Fibroblast of skin of right biceps (primary cell): ENCODE measurements at places on chromosomes 1 and 21.

DNA sequence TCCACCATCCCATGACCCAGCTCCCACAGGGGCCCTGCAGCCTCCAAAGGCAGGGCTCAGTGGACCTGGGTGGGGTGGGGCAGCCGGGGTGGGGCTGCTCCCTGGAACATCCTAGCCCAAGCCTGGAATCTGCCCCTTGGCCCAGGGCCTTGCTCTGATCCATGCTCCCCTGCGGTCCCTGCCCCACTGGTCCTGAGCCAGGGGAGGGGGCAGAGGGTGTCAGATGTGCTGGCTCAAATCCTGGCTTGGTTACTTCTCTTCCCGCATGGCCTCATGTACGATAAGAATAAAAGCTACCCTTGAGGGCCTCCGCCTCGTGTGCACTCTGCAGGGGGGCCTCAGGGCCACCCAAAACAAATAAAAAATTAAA is 819 bp downstream of the SLC25A34 start:
- no peak for DNase-seq

DNA sequence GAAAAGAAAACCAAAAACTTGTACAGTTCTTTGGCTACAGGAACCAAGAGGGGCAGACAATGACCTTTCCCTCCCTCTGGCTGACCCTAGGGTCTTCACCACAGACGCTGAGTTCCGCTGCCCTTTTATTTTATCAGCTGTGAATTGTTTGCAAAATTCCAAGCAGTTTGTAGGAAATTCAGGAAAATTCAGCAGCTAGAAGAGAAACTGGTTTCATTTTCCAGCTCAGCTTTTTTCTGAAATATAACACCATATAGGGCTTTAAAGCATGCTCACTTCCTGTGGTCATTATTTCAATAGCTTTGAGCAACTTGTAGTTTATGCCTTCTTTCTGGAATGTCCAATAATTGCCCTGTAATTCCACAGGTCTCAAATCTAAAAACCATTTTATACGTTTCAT is 5.5 kb upstream of the PIK3R3 start:
- peak; percentile 22 for DNase-seq

- DNase-seq, result no peak
These were observed 235.1 kb upstream of the ST6GALNAC5 start for GRCh38 chr1:76632136-76632535.

GRCh38 chr1:51578383-51579109 is 38.3 kb upstream of the OSBPL9 start:
- no peak for DNase-seq

GRCh38 chr1:14362331-14362730 is 236.2 kb upstream of the KAZN start:
- DNase-seq, result no peak

DNA sequence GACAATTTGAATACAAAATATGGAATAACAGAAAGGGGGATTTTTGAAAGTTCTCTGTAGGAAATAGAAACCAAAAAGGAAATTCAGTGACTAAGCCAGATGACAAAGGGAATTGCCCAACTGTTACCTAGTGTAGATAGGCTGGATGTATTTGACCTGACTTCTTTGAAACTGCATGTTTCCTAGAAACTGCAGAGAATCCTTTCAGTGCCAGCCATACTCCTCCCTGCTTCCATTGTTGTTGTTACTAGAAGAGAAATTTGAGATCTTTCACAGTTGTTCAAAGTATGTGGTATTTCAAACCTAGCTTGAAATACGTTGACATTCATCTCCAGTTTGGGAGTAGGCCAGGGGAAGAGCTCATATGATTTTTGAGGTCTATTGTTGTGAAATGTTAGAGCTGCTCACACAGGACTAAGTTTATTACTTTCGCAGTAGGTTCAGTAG is 1.8 kb upstream of the GBP5 start:
- DNase-seq, result peak; percentile 84

GRCh38 chr1:156931974-156932710 is 11.7 kb downstream of the LRRC71 start:
- no peak for DNase-seq

- no peak for DNase-seq
These were observed 9.3 kb downstream of the CBR1 start for GRCh38 chr21:36079010-36079649.

DNA sequence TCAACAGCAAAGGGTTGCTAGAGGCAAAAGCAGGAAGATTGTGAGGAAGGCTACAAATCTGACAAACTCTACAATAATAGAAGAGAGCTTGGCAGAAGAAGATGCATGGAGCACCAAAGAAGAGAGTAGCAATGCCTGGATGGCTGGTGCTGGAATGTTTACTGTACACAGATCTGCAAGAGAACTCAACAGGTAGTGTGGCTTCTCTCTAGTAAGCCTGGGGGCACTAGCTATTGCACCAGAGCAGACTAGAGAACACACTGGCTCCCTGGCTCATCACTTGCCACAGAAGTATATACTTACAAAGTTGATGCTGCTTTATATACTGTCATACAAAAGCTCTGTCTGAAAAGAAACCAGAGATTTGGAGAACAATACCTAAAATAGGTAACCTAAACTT is 475.0 kb upstream of the NCAM2 start:
- no peak for DNase-seq

GRCh38 chr1:209218981-209219380 is 364.5 kb upstream of the CAMK1G start:
- no peak for DNase-seq

GRCh38 chr1:236181059-236181458 is 38.7 kb downstream of the GPR137B start:
- DNase-seq, result peak; percentile 43

GRCh38 chr1:9247894-9248293 is 13.3 kb downstream of the H6PD start:
- no peak for DNase-seq

- DNase-seq, result no peak
These were observed 69.6 kb downstream of the OLFML2B start for GRCh38 chr1:161954050-161954449.

- no peak for DNase-seq
These were observed 360.6 kb downstream of the FAM72C start for GRCh38 chr1:143611159-143611558.

- DNase-seq, result peak; percentile 73
These were observed 38.6 kb upstream of the GPR88 start for GRCh38 chr1:100499194-100499811.

GRCh38 chr1:213054142-213054541 is 3.1 kb downstream of the RPS6KC1 start:
- DNase-seq, result no peak

DNA sequence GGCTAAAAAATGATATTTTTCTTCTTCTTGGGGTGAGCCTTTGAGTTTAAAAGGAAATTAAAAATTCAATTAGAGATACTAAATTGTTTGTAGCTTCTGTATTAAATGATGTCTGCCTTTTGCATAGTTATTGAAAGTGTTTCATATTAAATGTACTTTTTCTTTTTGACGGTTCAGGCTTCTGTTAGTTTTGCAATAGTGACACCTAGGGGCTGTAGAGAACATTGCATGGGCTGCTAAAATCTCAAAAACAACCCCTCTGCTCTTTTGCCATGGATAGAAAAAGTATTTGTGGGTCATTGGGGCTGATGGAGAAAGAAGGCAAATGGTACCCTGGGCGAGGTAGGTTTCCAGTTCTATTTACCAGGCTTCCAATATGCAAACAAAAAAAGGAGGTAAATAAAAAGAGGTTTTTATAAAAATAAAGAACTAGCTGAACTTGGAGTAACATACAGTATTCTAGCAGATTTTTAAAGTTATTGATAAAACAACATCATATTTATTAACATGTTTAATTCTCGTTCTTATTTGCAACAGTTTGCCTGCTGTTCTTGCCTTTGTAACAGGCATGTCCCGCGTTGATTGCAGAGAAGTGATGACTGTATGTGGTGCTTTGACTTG is 115.4 kb upstream of the HOOK1 start:
- DNase-seq, result peak; percentile 59

GRCh38 chr1:241715956-241716355 is 63.9 kb downstream of the WDR64 start:
- DNase-seq, result peak; percentile 46

DNA sequence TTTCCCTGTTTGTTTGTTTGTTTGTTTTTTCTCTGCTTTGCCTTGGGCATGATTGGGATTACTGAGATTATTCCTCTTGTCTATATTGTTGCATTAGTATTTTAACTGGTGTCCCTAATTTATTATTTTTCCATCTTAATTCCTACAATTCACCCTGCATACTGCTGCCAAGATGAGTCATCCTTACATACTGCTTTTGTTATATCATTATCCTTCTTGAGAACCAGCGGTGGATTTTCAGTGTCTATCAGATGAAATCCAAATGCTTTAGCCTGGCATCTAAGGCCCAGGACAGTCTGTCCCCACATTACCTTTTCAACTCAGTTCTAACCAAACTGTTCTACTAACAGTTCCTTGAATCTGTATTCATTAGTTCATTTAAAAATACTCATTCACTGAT is 101.7 kb downstream of the OLFML2B start:
- peak; percentile 71 for DNase-seq

DNA sequence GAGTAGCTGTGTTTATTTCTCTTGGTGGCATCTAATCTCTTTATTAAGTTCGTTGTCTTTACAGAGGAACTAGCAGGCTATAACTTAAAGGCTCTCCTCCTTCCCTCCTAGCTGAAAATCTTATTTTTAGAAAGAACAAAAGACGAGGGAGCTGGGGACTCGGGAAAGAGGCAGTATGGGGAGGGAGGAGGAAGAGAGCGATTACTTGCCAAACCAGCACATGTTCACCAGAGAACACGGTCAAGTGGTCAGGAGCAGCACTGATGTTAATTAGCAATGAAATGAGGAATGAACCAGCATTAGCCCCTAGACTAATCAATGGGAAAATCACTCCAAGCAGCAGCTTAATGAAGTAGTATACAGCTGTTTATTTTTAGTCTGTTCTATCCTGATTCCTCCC is 171.3 kb upstream of the ESRRG start:
- no peak for DNase-seq

DNA sequence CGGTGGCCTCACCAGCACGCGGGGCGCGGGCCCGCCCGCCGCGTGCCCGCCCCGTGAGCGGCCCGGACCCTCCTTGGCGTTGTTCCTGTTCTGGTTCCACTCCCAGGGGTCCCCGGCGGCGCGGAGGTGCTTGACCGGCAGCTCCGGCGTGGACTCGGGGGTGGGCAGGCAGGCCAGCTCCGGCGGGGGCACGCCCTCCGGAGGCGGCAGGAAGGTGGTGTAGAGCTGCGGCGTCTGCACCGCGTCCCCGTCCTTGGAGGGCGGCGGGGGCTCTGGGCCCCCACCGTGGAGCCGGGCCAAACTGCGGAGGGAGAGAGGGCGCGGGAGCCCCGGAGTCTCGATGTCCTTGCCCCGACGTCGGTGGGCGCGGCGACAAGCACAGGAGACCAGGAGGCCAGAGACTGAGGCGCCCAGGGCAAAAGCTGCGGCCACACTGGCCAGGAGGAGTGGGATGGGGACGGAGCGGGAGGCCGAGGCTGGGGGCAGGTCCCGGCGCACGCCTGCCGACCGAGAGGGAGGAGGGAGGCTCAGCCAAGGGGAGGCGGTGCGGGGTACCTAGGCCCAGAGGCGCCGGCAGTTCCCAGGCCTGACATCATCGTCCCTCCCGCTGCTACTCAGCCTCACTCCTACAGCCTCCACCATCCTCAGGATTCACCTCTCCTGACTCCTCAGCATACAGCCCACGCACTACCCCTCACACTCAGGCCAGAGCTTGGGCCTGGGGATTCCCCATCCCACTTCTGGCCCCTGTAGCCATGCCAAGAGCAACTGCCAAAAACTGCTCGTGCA is 13.2 kb downstream of the SEMA6C start:
- DNase-seq, result no peak

GRCh38 chr1:207863893-207864535 is 46.9 kb downstream of the CD34 start:
- DNase-seq, result no peak

- peak; percentile 46 for DNase-seq
These were observed 985 bp downstream of the SYT6 start for GRCh38 chr1:114152508-114153260.

DNA sequence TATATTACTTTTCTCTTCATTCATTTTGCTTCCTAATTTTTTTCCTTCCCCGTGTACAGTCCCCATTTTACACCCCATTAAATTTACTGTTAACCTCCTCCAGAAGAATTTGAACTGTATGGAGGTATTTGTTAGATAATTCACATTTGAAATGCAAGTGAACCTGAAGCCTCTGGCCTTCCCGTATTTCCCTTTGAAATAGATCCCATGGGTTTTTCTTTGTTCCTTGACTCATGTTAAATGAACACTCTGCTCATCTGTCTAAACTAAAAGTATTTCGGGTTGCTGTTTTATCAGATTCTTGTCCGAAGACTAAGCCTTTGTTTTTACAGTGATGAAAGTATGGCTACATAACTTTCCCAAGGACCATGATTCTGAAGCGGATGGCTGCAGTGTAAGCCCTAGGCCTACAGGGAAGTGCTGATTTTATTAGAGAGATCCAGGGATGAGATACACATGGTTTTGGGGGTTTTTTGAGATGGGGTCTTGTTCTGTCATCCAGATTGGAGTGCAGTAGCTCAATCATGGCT is 187.9 kb downstream of the PATJ start:
- peak; percentile 17 for DNase-seq

DNA sequence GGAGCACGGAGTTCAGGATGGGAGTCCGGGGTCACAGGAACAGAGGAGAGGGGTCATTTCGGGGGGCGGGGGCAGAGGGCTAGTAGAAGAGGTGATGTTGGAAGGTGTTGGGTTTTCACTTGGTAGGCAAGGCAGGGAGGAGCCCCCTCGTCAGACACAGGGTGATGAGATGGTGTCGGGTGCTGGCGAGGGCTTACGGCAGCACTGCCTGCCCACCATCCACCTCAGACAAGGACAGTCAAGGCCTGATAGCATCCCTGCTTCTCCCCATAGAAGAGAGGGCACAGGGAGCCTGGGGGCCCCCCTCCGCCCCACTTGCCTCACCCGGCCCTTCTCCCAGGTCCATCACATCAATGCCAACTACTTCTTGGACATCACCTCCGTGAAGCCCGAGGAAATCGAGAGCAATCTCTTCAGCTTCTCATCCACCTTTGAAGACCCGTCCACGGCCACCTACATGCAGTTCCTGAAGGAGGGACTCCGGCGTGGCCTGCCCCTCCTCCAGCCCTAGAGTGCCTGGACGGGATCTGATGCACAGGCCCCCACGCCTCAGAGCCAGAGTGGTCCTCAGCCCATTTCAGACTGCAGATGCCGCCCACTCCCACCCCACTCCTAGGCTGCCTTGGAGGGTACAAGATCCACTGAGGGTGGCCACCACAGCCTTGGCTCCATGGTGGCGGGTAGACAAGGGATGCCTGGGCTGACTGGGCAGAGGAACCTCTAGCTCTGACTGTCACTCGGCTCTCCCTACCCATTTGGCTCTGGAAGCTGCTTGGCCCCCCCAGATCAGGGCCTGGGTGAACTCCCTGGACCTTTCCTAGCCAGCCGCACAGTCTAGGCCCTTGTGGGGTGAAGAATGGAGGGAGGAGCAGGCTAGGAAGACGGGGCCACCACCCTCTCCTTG is 4.3 kb upstream of the MTFR1L start:
- no peak for DNase-seq
